ENCODE measurements at places on chromosomes 6 and 20. TPM values are rescaled to one million over a fixed set of nuclear protein-coding genes. Genes with fewer than 3 reads are reported as not detected.

VGLL2 gene
- not detected for total RNA-seq

GNAS gene
- total RNA-seq, result 421 TPM

FAM120B gene
- total RNA-seq, result 15.3 TPM

TDRD6 gene
- 0.12 TPM for total RNA-seq

VSTM2L gene
- total RNA-seq, result 0.66 TPM

ARMH2 gene
- total RNA-seq, result not detected

CDSN gene
- not detected for total RNA-seq

SLC17A2 gene
- not detected for total RNA-seq

NMBR gene
- total RNA-seq, result 0.11 TPM

SPO11 gene
- not detected for total RNA-seq

SYCP2 gene
- total RNA-seq, result 0.89 TPM
